ENCODE measurements at places on chromosomes 12 and 14. TPM values are rescaled to one million over a fixed set of nuclear protein-coding genes. Genes with fewer than 3 reads are reported as not detected.
A peak's percentile ranks its signal among the peaks of the same experiment; 100 is the strongest.

DNA sequence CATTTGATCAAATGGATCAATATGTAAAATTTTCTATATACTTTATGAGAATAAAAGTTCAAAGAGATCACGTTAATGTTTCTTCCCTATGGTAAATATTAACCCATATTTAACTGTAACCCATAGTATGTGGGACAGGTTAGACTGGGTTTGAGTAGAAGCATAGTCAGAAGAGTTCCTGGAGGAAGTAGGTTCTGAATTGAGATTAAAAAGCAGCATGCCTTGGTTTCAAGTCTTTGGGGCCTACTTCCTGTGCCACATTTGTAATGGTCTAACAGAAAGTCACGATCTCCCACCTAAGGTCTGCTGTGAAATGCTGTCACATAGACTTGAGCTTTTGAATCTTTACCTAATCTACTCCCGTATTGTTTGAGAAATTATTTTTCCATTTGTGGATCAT lies 63.8 kb downstream of the FIGNL2 start:
- DNase-seq = no peak

- no peak for DNase-seq
These were observed 53.0 kb upstream of the BCL11B start for GRCh38 chr14:99325016-99325415.

DNA sequence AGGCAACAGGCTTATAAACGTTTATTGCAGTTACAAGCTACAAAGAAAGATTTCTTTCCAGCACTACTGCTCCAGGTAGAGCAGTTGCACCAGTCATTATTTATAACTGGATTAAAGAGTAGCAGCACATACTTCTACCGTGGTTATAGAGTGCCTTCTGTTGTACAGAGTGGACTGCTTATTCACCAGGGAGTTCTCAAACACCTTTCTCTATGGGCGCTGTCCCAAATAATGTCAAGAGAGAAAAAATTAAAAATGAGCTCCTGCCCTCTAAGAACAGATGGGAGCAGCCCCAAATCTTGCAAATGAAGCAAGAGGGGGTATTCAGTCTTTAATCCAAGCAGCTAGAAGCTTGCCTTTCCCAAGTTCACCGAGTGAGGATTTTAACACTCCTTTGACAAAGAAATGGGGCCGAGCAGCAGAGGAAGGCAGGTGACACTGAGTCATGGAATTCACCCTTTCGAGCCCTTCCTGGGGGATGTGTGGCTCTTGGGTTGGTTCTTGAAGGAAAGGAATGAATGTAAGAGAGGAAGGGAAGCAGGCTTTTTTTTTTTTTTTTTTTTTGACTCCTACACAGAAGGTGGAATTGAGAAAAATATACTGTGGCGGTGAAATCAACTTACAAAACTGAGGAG lies 181.2 kb downstream of the PRKCH start:
- DNase-seq = no peak

GRCh38 chr12:6927379-6928021 lies at the start of gene ATN1:
ATN1 (plus strand) TSS chr12:6927959; CDS start chr12:6934002, 6,043 bp downstream.
- peak; percentile 50 for DNase-seq

DNA sequence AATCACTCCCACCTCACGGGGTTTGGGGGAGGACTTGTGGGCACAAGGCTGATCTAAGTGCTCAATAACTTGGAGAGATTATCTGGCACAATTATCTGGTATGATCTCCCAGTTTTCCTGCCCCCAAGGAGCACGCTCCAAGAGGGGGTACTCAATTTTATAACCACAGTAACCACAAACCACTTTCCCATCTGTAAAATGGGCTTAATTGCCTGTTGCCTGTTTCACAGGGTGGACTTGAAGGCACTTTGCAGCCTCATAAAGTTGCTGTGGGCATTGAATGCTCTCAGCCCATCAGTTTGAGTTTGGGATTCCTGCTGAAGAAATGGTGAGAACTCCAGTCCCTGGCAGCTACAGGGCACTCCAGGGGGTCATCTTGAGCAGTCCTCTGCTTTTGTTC lies 4.4 kb downstream of the SLC8B1 start:
- DNase-seq = no peak

- DNase-seq = no peak
These were observed 8.3 kb downstream of the CDK2AP1 start for GRCh38 chr12:123263196-123263817.

GRCh38 chr12:40222247-40222646 lies 2.5 kb upstream of the LRRK2 start:
- DNase-seq = no peak

- no peak for DNase-seq
These were observed 56.4 kb downstream of the PITPNM2 start for GRCh38 chr12:123094349-123095077.

GRCh38 chr14:31253746-31254471 lies 46.3 kb upstream of the HECTD1 start:
- no peak for DNase-seq

TRMT61A gene
- total RNA-seq = 22.1 TPM

KRT80 gene
- total RNA-seq = not detected

LGALS3 gene
- 2.8 TPM for total RNA-seq

ACSS3 gene
- not detected for total RNA-seq

PRB4 gene
- not detected for total RNA-seq

Data from activated naive CD8-positive, alpha-beta T cell treated with anti-CD3 and anti-CD28 coated beads for 36 hours (primary cell).